ENCODE measurements at places on chromosomes 12 and 14.

GRCh38 chr12:54047160-54047963 lies 6.3 kb upstream of the HOXC4 start:
- no peak for DNase-seq

- peak; percentile 69 for DNase-seq
Measured at GRCh38 chr12:120999191-121000120, 16.8 kb downstream of the C12orf43 start.

DNA sequence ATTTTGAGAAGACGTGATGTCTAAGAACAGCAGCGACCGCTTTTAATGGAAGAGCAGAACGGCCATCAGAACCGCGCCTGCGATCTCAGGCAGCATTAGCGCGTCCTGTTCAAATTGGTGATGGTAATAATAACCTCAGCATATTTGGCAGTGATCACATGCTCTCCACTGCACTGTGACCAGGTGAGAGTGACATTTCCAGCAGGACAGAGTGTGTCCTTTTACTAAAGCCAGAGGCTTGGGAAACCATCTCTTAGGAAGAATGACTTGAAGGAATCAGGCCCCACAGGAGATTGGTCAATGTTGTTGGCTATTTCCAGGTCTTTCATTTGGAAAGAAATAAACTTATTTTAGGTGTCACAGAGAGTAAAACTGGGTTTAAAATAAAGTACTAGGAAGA lies 51.4 kb upstream of the FBXO21 start:
- DNase-seq = no peak

GRCh38 chr14:55814873-55815272 lies 234.9 kb downstream of the KTN1 start:
- peak; percentile 35 for DNase-seq

- DNase-seq = no peak
Measured at GRCh38 chr12:68139941-68140340, 19.6 kb downstream of the IFNG start.

GRCh38 chr14:102321456-102322422 lies 2.2 kb downstream of the ZNF839 start:
- no peak for DNase-seq

DNA sequence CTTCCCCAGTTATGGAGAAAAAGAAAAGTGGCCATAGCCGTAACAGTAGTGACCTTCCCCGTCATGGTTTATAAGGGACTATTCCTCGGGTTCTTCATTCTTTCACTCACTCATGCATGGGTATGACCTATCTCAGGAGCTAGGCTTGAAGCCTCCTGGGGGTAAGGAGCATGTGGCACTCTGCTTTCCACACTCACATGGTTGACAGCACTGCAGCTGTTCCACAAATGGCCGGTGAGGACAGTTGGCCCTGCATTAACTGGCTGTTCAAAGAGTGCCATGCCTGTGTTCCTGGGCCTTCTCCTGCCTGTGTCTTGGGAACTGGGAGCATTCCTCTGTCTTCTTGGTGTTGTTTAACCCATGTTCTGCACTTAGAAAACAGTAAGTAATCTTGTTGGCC lies 66.2 kb upstream of the PNMA1 start:
- no peak for DNase-seq

DNA sequence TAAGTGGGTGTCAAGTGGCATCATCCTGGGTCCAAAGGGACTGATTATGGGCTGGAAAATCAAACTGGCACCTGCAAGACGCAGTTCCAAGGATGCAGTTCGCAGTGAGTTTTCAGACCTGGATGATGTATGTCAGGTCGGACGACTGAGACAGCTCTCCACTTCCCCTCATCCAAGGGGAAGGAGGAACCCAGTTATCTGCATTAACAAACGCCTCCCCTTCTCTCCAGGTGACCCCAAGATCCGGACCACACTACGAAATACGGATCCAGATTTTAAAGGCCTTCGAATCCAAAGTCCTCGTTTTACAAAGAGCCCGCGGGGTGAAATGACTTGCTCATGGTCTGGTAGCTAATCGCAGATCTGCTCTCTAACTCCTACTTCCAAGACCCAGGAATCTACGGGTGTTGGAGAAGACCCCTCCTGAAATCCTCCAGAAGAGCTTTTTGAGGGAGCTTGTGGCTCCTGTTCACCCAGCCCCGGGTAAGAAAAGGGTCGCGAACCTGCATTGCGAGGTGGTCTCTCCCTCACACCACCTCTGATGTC lies 460 bp upstream of the SYNE2 start:
- DNase-seq = peak; percentile 33

- DNase-seq = no peak
Measured at GRCh38 chr14:47526591-47527244, 148.7 kb downstream of the MDGA2 start.

GRCh38 chr14:60707858-60708257 lies 16.3 kb downstream of the SIX4 start:
- no peak for DNase-seq

DNA sequence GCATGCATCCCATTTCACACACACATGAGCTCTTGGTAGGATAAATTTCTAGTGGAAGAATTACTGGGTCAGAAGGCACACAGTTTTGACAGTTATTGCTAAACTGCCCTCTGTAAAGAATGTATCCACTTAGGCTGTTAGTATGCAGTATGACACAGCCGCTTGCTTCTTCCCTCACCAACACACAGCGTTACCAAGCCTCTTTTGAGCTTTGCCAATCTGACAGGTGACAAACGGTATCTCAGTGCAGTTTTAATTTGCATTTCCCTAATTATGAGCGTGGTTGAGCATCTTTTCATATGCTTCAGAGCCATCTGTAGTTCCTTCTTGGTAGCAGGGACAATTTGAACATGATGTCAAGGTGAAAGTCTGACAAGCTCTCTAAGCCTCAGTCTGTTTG lies 42.9 kb downstream of the HRK start:
- DNase-seq = no peak

- DNase-seq = peak; percentile 53
Measured at GRCh38 chr14:64684091-64684490, 20.1 kb upstream of the PLEKHG3 start.

DNA sequence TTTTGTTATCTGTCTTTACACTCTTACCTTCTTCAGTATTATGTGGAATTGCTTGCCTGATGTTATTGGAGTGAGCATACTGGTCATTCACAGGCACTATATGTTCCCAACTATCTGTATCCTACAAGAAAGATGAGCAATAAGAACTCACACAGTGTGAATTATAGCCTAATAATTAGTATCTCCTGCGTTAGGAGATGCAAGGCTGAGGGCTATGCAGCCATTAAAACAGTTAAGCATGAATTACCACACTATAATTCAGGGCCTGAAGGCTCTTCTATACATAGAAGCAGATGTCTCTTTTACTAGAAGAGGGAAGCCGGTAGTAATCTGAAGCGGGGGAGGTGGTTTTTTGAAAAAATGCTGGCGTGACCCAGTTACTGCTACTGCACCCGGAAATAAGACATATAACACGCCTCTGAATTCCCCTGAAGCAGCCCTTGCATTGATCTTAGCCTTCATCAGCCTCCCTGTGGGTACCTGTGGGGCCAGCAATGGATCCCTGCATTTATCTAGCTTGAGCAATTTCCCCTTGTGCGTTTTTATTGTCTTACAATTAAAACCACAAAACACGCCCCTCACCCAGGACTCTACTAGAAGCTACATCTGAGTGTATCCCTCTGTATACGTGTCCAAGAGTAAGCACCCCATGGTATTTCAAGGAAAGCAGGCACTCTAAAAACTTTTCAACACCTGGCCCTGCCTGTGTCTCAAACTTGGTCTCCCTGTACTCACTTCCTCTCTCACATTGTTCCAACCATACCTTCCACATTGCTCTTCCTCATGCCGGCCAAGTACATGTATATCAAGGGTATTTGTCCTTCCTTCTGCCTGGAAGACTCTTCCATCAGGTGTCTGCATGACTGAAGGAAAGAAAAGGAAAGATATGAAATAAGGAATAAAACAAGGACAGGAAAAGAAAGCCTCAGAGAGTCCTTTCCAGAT lies 210.9 kb upstream of the ARID2 start:
- no peak for DNase-seq

GRCh38 chr14:73492670-73493069 lies 1.9 kb downstream of the RIOX1 start:
- no peak for DNase-seq

DNA sequence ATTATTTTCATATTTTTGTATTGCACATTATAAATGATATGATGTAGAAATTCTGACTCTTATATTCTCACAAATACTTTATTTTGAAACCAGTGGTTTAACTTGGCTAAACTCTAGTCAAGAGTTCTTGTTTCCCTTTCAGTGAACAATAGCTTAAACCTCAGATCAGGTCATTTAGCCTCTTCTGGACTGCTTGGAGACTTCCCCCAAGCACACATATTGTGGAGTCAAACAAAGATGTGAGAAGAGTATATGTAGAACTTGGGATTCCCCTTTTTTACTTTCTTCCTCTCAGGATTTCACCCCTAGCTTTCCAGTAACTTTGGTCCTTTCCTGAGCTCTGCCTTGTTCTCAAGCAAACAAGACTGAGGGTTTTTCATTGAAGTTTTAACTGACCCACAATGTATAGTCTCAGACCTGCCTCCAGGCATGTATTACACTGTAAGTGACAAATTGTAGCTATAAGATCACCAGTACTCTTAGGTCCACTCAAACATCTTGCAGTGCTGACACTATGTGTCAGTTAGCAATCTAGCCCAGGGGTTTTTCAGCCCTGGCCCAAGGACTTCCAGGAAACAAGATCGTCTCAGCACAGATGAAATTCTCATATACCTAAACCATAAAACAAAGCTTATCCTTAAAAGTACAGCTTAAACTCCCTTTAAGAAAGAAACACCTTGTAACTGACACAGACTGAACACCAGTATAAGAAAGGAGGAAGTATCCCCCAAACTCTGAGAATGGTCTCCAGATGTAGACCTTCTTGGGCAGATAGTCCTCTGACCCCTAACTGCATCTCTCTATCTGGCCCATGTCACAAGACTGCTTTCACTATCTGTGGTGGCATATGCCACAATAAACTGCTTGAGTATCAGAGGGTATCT lies 98.6 kb downstream of the SLC6A15 start:
- DNase-seq = no peak

- no peak for DNase-seq
Measured at GRCh38 chr12:131643631-131644452, 67.0 kb upstream of the SFSWAP start.

DNA sequence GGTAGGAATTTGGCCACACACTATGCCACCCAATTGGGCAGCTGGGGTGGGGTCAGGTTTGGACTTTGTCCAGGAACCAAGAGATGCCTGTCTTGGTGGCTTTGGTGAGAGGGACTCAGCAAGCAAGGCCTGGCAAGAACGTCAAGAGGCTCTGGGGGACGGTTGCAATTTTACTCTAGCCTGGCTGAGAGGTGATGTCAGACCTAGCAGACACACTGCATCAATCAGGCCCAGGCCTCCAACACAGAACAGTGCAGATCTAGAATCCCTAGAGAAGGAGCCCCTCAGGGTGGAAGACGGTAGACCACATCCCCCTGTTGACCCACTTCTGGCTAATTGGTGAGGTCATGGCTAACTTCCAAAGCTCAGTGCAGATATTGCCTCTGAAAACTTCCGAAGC lies 1.6 kb upstream of the UNC119B start:
- no peak for DNase-seq

DNA sequence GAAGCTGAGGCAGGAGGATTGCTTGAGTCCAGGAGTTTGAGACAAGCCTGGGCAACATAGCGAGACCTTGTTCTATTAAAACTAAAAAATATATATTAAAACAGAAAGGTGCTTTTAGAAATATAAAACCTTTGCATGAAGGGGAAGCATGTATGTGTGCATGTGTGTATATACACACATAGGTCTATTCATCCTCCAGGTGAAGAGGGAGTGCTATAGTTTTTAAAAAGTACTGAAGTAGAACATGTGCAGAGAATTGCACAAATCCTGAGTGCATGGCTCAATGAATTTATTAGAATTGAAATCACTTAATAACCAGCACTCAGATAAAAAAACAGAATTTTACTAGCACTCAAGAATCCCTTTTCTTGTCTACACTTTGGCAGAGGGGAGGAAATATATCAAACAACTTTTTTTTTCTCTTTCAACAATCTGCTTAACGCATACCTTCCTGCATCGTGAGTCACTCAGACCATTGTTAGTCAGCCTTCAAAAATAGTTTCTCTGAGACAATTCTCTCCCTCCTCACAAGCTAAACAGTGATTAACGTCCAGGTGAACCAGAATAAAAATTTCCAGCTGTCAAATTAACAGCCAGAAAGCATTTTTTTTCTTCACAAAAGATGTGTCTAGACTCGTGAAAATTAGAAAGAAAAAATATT lies 17.7 kb upstream of the NEDD1 start:
- DNase-seq = peak; percentile 79

DNA sequence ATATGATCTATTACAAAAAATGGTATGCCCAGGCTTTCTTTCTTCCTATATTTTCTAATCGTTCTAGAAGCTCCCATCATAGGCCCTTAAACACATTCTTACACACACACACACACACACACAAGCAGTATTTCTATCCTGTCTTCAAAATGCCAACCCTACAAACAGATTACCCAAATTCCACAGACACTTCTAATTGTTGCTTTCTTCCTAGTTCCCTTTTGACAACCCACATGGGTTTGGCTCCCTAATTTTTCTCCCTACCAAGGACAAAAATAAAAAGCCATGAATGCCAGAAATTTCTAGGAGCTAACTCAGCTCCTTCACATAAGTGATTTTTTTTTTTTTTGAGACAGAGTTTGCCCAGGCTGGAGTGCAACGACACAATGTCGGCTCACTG lies 60.3 kb upstream of the NTF3 start:
- DNase-seq = no peak

DNA sequence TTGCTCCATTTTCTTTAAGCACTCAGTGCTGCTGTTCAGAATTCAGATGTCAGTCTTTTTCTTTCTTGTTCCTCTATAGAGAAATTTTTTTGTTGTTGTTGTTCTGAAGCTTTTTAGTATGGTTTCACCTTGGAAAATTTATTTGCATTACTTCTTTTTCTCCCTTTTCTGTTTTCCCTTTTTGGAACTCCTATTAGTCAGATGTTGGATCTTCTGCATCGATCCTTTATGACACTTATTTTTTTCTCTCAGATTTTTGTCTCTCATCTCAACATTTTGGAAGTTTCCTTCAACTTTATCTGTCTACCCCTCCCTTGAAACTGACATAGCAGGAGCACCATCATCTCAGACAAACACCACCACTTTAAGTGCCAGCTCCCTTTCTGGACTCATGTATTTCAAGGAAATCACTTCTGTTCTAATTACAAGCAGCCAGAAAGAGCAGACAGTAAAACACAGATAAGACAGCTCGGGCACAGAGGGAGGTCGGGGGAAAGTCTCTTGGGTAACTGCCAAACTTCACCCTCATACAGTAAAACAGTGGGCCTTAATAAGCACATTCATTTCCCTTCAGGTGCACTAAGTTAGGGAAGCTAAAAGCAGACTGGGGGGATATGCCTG lies 222.7 kb upstream of the PLXNC1 start:
- no peak for DNase-seq

DNA sequence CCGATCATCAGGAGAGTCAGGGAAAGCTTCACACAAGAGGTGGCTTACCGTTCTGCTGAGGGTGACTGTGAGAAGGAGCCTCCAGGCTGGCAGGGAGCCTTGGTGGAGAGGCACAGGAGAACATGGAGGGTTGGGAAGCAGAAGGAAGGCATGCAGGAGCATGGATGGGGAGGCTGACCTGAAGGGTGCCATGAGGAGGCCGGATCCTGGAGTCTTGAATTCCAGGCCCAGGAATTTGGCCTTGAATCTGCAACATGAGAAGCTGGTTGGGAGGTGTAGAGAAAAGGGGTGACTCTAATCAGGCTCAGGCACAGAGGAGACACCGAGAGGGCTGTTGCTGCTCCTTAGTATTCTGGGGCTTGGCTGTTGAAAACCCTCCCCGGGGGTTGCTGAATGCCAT lies 130.2 kb downstream of the PELI2 start:
- no peak for DNase-seq

Data from fibroblast of pulmonary artery (primary cell).